ENCODE measurements at places on chromosomes 6 and 20.

DNA sequence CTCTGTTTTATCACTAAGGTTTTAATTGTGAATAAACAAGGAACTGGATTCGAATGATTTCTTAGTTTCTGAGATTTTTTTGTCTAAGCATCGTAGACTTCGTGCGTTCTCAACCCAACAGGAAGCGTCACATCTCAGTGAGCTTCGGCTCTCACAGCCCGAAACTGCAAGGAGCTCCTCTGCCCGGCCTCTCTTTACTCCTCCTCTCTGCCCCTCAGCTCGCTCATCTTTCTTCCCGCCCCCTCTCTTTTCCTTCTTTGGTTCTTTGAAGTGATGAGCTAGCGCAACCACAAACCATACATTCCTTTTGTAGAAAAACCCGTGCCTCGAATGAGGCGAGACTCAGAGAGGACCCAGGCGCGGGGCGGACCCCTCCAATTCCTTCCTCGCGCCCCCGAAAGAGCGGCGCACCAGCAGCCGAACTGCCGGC, 480 bp upstream of the NT5E start:
- peak; percentile 38 for DNase-seq

DNA sequence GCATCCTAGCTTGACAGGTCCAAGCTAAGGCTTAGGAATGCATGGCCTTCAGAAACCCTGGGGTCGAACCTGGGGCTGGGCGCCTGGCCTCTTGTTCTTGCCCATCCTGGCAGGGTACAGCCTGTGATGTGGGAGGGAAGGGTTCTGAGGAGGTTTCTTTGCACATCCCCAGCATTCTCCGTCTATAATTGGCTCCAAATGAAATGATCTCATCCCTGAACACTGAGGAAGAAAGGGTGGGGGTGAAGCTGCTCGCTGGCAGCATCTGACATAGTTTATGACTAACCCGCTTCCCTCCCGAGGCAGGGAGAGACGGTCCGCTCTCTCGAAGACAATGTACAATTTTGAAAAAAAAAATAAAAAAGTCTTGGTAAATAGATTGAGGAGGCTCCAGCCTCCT, 67.1 kb upstream of the ZNFX1 start:
- no peak for DNase-seq

DNA sequence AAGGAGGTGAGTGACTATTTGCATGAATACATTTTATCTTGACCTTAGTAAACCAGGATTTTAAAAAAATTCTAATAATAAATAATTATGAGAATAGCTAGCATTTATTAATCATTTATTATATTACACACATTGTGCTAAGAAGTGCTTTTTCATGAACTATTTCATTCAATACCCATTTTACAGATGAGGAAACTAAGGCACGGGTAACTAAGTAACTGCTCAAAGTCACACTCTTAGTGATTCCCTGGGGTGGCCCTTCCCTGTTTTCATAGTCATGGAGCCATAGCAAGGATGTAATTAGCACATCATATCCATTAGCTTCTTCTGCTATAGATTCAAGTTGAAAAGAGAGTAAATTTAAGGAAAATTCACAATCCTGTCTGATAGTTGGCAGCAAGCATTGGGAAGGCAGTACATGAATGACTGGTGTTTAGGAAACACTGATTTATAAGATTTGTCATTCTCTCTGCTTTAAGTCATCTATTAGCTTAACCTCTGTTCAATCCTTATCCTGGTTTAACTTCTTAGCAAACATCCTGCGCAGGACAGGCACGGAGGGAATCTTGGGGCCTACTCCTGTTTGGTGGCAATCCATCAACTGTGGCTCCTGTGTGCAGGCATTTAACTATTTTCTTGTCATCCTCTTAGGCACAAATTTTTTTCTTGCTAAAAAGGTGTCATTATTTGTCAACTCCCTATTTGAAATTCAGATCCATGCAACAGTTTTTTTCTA, 68.3 kb downstream of the RIN2 start:
- no peak for DNase-seq

DNA sequence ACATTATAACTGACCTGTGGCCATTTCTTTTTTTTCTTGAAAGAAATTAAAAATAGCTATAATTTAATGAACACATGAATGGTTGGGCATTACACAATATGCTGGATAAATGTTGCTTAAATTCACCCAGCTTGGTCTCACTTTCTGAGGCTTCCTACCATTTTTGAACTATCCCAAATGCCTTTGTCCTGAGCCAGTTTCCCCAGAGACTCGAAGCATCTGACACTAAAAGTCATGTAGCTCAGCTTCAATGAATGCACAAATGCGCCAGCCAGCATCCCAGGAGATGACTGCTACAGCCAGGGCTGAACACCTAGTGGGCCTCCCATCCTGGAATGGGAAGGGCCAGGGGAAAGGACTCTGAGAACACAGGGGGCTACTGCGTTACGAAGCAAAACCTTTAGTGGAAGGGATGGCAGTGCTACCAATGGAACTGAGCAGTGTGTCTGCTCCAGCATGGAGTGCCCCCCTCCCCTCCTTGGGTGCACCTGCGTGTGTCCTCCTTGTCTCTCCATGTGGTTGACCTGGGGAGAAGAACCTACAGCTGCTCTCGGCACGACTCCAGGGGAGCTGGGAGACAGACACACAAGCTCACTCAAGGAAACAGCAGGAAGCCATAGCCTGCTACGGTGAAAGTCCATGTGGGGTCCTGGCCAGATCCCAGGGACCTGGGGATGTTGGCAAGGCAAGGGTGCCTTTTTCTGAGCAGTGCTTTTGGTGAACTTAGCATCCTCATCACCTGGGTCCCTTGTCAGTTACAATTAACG, 60.9 kb downstream of the IRF4 start:
- DNase-seq: no peak

Data from stimulated activated CD4-positive, alpha-beta T cell treated with anti-CD3 and anti-CD28 coated beads, Interleukin-12 subunit alpha, Interleukin-12 subunit beta, amount 100 ng/mL, for 48 hours (primary cell).